ENCODE measurements at places on chromosomes 3 and 15.
A peak's percentile ranks its signal among the peaks of the same experiment; 100 is the strongest.

DNA sequence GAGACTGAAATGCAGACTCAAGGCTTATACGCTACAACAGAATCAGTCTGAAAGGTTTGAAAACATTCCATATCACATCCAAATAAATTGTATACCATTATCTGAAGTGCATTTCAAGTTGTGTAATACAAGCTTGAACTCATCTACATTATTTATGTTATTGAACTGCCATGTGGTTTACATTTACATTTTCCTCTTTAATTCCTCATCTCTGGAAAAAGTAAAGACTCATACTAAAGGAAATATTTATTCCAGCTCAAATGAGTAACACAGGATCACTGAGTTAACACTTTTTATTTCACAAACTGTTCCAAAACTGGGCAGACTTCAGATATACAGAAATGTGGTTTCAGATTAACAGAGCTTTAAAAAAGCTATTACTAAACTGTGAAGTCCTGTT is 282.5 kb downstream of the ULK4 start:
- DNase-seq: no peak

DNA sequence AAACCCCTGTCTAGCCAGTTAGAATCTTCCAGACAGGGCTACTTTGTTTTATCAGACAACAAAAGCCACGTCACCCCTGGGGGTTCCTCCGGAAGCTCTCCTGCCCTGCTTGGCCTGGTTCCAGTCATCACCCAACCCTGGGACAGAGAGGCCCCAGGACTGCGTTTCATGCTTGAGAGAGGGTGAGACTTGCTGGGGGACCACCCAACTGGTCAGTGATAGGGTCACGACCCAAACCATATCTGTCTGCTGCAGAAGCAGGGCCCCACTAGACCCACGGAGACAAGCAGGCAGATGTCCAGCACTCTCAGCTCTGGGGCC is 1.2 kb downstream of the NT5DC2 start:
- DNase-seq: peak; percentile 24

DNA sequence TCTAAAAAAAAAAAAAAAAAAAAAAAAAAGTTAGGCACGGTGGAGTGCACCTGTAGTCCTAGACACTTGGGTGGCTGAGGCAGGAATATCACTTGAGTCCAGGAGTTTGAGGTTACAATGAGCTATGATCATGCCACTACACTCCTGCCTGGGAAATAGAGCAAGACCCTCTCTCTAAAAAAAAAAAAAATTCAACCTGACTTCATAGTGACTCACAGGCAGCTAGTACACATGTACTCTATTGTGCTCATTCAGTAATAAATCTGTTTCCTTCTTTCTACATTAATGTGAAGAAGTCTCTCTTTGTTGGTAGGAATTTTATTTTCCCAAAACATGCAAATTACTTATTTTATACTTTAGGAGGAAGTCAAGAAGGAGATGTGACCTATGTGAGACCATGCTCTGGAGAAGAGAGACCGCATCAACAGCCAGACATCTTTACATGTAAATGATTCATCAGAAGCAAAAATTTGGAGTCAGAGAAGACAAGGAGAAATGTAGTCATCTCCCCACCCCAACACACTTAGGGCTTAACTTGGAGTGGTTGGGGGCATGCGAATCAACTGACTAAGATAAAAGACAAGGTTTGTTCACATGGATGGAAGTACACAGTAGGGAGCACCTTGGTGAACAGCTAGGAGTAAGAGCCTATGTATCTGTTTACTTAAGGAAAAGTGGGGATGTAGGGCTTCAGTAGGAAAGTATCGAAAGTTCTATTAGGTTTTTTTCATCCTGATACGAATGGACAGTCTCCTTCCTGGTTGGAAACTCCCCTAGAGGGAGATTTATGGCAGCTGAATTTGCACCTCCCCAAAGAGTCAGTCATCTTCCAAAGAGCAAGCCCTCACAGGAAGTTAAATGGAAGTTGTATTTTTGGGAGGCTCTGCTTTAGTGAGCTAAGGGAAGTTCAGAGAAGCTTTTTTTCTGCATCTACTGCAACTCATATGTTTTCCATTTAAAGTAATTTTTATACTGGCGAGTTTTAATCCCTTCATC is 23.0 kb upstream of the NMD3 start:
- no peak for DNase-seq

DNA sequence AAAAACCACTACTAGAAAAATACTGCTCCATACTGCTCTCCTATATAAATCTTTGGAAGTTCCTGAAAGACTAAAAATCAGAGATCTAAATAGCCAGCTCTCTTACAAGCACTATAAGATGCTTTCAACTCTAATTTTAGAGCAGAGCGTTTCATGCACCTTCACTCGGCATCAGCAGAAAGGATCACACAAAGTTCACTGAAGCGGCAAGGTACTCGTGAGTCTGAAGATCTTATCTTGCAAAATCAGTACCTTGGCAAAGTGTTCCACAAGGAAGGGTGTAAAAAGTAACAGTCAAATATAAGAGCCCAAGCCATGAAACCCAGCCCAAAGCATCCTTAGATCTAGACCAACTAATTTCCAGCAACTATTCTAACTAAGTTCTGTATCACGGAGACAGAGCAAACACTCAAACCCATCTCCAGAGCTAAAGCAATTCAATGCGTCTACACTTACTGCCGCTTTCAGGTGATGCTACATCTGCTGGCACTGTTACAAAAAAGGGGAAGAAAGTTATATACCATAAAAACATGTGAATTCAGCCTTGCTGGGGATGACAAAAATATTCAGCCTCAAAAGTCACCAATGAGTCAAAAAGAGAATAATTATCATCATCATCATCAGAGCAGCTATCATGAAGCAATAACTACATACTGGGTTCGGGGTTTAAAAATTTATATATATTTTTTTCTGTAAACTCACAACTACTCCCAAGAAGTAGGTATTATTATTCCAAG is 16.3 kb downstream of the VPS39 start:
- DNase-seq: no peak

GRCh38 chr3:135034291-135034768 is 239.3 kb downstream of the EPHB1 start:
- no peak for DNase-seq
